ENCODE measurements at places on chromosomes 7 and 10.

DNA sequence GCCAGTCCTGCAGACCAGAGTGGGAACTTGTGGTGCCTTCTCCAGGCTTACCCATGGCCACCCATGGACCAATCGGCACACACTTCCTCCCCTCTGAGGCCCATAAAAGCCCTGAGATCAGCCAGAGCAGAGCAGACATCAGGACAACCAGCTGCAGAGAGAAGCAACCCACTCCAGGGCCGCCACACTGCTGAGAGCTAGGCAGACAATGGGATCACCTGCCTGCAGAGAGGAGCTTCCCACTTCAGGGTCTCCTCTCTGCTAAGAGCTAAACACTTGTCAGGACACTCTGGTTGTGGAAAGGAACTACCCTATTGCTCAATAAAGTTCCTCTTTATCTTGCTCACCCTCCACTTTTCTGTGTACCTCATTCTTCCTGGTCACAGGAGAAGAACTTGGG is 34.0 kb downstream of the C7orf25 start:
- DNase-seq = no peak

DNA sequence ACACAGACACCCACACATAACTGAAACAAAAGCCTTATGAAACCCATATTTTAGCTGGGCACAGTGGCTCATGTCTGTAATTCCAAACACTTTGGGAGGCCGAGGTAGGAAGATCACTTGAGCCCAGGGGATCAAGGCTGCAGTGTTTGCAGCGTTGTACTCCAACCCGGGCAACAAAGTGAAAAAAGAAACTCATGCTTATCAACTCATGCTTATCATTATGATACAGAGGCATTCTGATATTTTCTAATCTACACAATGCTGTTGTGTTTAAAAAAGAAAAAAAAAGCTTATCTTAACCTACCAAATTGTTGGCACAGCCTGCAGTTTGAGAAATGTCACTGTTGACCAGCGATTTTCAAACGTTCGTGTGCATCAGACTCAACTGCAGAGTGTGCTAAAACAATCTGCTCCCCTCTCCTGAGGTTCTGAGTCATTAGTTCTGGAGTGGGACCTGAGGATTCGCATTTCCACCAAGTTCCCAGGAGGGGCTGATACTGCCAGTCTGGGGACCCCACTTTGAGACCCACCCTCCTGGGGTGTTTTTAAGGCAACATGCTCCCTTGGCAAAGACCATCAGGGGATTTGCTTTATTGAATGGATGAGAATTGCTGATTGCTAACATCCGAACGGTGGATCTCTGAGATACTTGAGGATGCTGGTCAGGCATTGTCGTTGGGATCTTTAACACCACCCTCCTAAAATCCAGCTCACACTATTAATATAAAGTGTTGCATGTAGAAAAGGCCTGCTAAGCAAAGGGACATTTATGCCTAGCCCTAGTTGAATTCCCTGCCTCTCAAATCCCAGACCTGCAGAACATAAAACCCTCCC is 16.2 kb downstream of the CHST3 start:
- DNase-seq = no peak

DNA sequence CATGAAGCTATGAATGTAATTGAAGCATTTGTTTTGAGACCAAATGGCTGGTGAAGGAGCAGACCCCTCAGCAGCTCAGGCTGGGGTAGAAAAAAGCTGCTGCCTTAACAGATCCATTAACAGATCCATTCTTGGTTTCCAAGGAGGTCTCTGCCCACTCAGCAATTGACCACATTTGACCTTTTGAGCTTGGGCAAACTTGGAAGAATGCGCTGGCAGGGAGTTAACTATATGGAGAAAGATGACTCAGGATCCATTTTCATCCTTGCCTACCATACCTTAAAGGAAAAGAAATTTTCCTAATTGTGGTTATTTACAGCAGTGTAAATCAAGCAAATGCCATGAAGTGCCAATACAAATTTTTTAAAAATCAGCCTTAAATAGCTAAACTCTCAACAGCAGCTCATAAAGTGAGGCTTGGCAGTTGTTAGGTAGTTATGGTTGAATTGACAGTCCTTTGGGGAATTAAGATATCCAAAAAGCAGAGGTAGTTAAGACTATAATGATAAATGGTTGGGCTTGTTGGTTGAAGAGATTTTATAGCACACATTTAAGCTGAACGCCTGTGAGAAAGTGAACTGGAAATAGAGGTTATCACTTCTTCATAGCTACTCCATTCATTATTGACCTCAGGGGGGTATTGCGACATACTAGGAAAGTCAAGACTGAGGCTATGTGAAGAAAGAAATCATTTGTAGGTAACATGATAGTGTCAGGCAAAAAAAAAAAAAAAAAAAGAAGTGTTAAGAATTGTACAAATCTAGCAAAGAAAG is 83.9 kb downstream of the MKX start:
- no peak for DNase-seq

DNA sequence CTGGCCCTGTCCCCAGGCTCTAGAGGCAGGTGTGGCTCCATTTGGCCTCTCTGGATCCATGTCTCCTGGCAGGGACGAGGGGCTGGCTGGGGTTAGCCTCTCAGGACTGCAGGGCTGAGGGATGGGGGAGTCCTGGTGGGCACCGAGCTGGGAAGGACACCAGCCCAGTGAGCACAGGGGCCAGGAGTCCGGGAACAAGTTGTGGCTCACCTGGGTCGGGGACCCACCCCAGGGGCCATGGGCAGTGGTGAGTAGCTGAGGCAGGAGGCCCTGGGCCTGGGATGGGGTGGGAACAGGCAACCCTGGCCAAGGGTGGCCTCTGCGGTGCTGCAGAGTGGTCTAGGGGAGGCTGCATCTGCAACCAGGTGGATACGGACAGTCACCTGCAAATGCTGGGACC is 24.1 kb downstream of the ANTXRL start:
- no peak for DNase-seq

DNA sequence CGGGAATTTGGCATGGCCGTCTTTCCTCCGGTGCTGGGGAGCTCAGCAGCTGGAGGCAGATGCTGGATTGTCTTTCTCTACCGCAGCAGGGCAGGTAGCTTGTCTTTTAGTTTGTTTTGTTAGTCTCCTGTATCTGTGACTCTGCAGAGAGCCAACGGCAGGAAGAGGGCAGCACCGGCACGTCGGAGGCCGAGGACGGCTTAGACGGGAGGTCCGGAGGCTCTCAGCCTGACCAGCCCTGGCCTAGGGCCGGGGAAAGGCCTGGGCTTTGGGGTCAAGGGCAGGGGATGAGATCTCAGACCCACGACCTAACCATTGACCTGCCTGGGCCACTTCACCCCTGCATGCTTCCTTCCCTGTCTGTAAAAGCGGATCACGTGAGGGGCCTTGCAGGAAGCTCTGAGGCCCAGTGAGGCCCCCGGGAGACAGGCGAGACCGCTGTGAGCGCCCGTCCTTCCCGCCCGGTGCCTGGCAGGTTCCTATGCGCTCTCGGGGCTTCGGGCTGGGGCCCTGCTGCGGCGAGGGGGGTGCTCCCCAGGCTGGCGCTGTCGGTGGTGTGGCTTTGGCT is 72.7 kb downstream of the LHPP start:
- DNase-seq = no peak

GRCh38 chr7:128962899-128963298 is 25.2 kb downstream of the IRF5 start:
- no peak for DNase-seq

DNA sequence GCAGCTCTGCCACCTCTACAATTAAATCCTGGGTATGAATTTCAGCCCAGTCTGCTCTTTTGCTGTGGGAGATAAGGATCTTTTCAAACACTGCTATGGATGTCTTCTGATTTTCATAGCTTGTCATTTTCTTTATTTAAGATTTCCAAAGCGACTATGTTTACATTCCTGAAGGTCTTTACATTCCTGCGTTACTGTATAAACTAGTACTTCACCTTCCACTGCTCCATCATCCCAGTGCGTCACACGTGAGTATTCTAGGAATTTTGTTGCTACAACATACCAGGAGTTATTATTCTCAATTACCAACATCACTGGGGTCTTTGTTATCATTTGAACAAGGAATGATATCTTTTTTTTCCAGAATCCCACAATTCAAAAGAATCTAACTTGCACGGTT is 944.7 kb downstream of the SORCS3 start:
- no peak for DNase-seq

DNA sequence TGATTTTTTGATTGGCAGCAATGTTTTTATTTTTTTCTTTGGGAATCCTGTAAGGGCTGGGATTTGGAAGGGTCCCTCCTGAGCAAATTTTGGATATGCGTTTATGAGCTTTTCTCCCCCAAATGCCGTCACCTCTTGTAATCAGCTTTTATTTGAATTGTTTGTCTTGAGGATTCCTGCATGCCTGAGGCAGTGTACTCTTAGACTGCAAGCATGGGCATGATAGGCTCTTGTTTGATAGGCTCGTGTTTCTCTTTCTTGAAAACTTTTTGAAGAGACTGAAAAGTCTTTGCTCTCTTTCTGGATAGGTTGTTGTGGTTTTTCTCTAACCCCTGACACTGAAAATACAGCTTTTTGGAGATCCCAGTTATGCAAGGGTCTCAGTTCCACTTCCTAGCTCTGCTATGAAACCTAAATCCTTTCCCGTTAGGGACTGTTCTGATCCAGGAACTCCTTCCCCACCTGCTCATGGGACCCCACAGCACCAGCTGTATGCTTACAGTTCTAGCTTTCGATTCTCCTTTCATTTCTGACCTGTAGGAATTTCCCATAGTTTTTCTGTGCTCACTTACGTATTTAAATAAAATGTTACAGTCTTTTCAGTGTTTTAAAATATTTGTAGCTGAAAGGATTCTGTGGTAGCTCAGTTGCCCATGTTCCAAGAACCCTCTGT is 17.2 kb downstream of the TSPAN13 start:
- no peak for DNase-seq

DNA sequence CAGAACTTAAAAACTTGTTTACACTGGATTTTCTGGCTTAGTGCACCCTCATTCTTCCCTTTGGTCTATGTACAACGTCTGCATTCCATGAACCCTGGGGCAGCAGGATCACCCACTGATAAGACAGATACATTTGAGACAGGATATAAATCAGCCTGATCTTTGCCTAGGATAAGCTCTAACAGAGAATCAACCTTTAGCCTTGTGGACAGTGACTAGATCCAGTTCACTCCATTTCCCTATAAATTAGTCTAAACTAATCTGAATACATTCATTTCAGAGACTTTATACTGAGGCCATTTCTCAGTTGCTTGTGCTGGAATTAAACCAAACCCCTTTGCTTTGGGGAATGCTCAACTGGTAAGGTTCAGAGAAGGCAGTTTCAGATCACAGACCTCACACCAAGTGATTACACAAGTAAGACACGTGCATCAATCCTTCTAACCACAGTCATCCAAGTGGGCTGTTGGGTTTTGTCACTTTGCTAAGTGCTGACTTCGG is 639.8 kb upstream of the FZD8 start:
- DNase-seq = no peak

DNA sequence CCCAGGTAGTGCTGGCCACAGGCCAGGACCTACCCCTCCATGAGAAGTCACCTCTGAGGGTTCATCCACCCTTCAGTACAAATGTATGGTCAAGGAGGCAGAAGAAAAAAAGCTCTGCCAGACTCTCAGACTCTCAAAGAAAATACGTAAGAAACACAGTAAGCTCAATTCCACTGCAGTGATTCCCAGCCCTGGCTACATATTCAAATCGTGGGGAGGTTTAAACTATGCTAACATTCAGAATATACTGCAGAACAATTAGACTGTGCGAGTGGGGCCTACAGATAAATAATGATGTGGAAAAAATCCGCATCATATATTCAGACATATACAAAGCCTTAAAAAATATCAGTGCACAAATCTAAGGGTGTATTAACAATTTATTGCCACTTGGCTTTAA is 162.6 kb downstream of the ATE1 start:
- no peak for DNase-seq

DNA sequence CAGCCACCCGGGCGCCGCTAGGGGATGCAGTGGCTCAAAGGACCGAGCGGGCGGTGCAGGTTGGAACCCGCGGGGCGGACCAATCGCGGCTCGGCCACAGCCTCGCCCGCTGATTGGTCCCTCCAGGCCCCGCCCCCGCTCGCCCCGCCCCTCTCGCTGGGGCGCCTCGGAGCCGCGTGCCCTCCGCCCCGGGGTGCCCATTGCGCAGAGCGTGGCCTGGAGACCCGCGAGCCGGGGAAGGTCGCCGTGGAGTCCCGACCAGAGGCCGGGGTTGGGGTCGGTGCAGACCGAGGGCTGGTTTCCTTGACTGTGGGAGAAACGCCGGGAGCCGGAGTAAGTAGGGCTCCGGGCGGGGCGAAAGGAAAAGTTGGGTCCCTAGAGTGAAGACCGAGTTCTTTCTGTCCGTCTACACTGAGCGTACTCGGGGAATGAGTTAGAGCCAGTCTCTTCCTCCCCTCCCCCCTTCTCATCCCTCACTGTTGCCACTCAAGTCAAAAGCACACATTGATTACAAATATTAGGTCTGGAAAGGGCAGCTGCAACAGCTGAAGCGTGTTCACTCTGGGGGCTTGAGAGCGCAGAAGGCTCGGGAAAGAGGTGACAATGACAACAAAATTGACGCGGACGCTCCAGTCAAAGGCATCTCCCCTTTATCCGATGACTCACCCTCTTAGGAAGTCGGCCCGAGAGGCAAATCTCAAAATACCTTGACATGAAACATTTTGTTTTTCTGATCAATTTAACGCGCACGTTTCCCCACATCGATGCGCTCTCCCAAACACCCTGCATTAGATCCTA is 843 bp upstream of the GATA3 start:
- no peak for DNase-seq

- no peak for DNase-seq
Observed at GRCh38 chr7:17654940-17655339, 285.4 kb downstream of the SNX13 start.

DNA sequence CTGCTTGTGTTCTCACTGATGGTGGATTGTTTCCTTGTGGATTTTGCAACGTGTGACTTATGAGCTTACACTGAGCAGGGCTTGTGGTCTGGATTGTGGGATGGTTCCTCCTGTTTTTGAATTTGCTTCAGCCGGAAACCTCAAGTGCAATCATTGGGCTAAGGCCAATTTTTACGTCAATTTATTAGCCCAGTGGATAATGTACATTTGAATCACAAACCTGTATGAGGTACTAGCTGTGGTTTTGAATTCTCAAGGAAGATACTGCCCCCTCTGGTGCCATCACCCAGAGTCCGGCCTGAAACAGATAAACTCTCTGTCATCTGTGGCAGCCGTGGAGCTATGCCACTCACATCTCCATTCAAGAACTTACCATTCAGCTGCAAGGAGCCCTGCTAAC is 7.3 kb upstream of the ZNF777 start:
- DNase-seq = no peak

- no peak for DNase-seq
Observed at GRCh38 chr10:10508211-10508610, 509.5 kb upstream of the CELF2 start.

GRCh38 chr7:49255054-49255453 is 330.7 kb downstream of the CDC14C start:
- no peak for DNase-seq

Data from cortex of kidney (tissue), 1 donor.